ENCODE measurements at places on chromosomes 4 and X.

GRCh38 chr4:156558373-156559025, 413.1 kb downstream of the PDGFC start:
- DNase-seq: no peak

GRCh38 chrX:154098551-154098950, 1.0 kb upstream of the MECP2 start:
- no peak for DNase-seq

GRCh38 chrX:15848576-15848975, 6.0 kb downstream of the AP1S2 start:
- DNase-seq: no peak

DNA sequence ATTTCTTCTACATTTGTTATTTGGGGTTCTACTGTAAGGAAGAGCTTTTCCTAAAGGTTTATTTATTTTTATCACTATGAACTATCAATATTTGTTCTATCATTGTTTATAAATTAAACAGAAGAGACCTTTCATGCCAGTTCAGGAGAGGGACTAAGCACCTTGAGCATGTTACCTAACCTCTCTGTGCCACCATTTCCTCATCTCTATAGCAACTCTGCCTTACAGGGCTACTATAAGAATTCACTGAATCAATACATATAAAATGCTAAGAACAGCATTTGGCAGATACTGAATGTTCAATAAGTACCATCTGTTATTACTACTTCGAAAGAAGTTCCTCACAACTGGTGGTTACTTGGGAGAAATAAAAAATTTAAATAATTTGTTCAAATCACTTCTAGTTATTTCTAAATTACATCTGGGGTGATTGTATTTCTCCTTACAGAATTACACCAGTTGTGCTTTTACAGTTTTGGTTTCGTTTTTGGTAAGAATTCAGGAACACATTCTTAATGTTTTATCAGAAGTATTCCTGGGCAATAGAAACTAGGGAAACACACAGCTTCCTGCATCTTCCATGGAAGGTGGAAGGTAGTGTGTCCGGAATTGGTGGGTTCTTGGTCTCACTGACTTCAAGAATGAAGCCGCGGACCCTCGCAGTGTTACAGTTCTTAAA, 32.9 kb downstream of the EREG start:
- peak; percentile 36 for DNase-seq

DNA sequence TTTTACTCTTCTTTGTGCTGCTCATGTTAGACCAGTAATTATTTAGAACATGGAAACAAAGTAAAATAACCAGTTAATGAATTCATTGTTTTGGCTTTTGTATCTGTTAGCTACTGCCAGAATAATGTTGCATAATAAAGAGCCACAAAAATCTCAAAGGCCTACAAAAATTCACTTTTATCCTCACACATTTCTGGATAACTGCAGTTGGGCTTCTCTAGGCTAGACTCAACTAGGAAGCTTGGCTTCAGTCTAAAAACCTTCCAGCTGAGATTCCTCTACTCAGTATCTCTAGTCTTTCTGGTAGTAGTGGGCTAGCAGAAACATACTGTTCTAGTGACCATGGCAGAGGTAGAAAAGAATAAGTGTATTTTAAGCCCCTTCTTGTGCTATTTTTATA, 73.0 kb downstream of the FAT4 start:
- DNase-seq: no peak

GRCh38 chr4:8029689-8030088, 90.0 kb upstream of the AFAP1 start:
- no peak for DNase-seq

GRCh38 chrX:13933352-13933751, 96.3 kb downstream of the GEMIN8 start:
- no peak for DNase-seq

All from CD8-positive, alpha-beta T cell (primary cell).